ENCODE measurements at places on chromosomes 3 and 15.

DNA sequence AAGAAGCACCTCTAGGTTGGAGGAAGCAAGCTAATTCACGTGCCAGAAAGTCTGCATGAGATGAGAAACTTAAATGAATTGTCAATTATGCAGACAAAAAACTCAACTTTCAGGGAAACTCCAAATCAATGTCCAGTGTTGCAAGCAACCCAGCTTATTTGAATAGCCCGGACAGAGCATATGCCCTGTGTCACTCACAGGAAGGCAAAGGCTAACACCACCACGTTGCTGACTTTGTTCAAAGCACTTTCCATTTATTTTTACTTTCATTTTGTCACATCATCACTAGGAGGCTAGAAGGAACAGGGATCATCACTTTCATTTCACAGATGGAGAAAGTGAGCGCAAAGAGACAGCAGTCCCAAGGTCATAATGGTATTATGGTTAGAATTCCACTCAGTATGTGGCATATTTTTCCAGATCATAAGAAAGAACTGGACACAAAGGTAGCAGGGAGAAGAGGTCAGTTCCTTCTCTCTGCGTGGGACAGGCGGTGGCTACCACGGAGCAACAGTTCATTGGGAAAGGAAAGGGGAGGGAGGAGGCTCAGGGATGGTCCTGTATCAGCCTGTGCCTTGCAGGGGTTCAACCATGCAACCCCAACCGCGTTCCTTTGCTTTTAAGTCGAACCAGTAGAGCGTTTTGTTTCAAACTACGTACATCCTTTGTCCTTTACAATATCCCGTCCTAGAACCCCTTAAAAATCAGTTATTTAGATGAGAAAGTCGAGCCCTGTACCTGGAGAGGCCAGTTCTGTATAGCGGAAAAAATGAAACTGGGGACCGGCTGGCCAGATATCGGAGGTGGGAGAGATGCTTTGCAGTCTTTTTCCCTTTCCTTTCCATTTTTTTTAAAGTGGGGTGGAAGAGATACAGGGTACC, 1.1 kb downstream of the HEG1 start:
- DNase-seq, result no peak

- DNase-seq, result no peak
Measured at GRCh38 chr3:37375184-37376127, 201.1 kb upstream of the LRRFIP2 start.

- DNase-seq, result no peak
Measured at GRCh38 chr3:131551761-131552160, 49.0 kb upstream of the MRPL3 start.

GRCh38 chr3:140763532-140763931, 85.7 kb downstream of the TRIM42 start:
- DNase-seq, result no peak

DNA sequence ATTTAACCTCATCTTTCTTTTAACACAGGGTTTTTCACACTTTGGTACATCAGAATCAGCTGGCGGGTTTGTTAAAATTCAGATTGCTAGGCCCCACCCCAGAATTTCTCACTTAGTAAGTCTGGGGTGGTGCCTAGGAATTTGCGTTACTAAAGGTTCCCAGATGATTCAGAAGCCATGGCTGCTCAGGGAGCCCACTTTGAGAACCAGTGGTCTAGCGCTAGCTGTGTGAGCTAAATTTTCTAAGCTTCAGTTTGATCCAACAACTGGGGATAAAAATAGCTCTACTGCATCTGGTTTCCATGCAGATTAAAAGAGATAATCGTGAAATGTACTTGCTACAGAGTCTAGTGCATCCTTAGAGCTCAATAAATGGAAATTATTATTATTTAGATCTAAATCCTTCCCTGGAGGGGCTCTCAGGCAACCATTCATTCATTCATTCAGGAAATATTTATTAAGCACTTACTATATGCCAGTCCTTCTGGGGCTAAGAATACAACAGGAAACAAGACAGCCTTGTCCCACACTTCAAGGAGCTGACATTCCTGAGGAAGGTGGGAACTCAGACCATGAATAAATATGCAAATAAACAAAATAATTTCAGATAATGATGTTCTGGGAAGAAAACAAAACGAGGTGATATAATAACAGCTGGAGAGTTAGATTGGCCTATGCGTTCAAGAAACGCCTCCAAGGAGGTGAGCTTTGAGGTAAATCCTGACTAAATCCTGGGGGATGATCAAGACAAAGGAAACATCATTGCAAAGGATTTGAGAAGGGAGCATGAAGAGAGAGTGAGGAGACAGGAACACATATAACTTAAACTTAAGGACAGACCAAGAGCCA, 3.9 kb upstream of the CIDEC start:
- DNase-seq, result peak; percentile 53

DNA sequence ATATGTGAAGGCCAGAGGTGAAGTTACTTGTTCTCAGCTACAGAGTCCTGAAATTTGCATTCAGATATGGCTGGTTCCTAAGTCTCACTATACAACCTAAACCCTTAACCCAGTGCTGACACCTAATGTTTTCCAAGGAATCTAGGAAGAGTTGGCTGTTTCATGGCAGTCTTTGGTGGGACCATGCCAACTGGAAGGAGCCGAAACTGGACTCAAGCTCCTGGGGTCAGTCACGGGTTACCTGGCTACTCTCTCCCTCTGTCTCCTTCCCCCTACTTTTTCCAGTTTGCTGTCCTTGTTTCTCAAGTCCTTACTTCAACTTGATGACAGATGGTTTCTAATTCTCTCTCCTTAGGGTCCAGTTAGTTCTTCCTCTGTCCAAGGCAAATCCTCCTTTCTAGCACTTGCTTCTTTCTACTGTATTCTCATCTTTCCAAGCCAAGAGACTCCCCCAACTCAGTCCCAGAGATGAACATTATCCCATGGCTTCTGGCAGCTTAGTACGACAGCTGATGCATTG, 88.6 kb upstream of the COL6A5 start:
- DNase-seq, result no peak

Data from fibroblast of the conjunctiva (primary cell).